Activated CD4-positive, alpha-beta T cell treated with anti-CD3 and anti-CD28 coated beads for 36 hours (primary cell): ENCODE measurements at places on chromosomes 3 and 15. TPM values are rescaled to one million over a fixed set of nuclear protein-coding genes. Genes with fewer than 3 reads are reported as not detected.

DNA sequence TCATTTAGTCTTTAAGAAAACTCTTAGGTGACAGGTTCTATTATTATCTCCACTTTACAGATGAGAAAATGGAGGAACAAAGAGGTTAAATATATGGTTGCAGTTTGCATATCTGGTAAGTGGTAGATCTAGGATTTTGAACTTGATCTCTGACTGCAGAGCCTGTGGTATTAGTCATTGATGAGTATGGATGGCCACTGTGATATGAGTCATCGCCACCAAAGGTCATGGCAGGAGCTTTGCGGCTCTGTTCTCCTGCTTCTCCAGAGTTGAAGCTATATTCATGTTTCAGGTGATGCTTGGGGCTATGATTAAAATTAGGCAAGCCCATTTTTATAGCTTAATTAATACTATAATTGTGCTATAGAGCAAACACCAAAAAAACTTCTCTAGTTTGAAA is 306.2 kb upstream of the DPPA4 start:
- DNase-seq = peak; percentile 12

- DNase-seq = no peak
These were observed 171.9 kb upstream of the CADPS start for GRCh38 chr3:63047068-63047467.

DNA sequence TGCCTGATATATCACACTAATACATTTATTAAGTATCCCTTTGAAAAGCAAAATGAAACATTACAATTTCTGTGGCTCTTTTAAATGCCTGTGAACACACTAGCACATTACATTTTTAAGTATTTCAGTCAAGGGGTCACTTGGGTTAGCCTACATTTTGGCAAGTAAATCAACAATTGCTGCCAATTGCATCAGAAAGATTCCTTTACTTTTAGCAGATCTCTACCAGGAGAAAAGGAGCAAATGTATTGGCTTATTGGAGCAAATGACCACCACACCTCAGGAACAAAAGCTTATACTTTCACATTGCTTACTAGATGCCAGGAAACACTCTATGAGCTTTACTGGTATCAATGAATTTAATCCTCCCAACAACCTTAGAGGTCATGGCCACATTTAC is 947.1 kb downstream of the FHIT start:
- DNase-seq = no peak

DNA sequence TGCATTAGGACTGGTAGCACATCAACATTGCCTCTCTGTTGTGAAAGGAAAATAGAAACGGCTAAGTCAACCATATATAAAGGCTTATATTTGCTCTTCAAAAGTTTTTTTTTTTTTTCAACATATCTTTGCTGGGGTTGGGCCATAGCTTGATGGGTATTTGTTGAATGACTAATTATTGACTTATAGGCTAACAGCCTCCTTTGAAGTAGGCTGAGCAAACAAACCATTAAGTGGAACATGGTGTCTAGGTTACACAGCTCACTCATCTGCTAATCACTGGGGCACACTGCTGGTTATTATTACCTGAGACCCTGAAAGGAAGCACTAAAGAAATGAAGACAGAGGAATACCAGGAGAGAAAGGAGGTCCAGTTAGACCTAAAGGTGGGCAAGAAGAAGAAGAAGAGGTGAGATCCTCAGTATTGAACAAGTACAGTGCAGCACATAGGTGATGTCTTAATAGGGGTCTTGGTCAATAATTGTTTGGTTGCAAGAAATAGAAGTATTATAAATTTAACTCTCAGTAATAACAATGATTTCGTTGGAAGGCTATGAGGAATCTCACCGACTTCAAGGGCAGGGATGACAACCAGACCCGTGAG is 139.4 kb downstream of the RPLP1 start:
- no peak for DNase-seq

DNA sequence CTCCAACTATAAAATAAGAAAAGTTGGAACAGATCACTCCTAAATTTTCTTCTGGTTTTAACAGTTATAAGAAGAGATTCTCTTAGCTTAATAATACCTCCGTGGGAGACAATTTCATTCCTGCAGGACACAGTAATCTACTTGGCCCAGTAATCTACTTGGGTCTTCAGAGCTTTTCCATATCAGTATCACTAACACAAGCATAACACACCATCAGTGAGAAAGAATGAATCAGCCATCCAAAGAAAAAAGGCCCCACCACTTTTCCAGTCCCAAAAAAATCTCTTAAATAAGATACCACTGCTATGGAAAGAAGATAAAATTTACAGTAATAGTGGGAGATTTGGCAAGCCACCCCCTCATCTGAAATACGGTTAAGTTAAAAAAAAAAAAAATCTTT is 20.2 kb downstream of the SIN3A start:
- DNase-seq = no peak

Gene SCG5
- total RNA-seq = 1.2 TPM

Gene FBXO40
- not detected for total RNA-seq

DNA sequence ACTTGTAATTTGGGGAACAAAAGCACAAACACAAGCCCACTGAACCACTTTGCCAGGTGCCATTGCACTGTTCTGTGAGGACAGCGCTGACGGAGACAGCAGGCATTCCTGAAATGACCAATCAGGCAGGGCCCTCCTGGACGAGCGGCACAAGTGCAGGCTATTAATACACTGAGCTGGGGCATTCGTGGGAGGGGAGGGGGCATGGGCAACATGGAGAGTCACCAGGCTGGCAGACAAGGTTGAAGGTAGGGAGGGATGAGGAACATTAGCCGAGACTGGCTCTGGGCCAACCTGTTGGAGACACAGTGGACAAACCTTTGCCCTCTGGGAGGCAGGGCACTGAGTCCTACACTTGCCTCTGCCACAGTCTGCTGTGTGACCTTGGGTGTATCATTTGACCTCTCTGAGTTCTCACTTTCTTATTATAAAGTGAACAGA is 45.6 kb downstream of the NOX5 start:
- no peak for DNase-seq

Gene FMN1
- 0.09 TPM for total RNA-seq

Gene VWA5B2
- not detected for total RNA-seq

DNA sequence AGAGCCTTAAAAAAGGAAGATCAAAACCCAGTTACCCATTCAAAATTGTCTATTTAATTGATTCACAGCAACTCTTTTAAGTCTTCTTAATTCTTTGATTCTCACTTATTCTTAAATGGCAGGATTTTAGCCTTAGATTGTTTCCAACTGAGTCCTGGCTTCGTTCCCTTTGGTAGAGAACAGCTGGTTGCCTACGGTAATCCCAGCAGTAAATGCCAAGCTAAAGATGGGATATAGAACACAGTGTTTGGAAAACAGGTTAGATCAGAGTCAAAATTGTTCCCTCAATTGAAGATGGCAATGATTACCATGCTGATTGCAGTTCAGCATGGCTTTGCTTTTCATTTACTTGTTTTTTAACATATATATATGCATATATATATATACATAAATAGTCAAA is 300.9 kb downstream of the PYDC2 start:
- no peak for DNase-seq
